ENCODE measurements at places on chromosomes 1 and 21. TPM values are rescaled to one million over a fixed set of nuclear protein-coding genes. Genes with fewer than 3 reads are reported as not detected.

DNA sequence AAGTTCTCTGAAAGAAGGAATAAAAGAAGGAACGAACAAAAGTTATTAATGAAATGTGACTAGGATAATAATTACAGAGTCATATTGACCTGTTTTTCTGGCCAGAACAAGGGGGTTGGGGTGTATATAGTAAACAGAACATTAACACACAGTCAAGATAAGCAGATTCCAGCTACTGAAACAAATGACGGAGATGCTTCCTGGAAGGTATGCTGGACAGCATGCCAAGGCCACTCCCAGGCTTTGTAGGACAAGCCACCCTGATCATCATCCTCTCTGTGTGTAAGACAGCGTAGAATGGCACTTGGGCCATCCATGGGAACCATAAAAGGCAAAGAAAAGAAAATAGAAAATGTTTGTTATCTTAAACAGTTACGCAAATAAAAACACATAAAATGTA, 120.7 kb downstream of the TGFBR3 start:
- no peak for DNase-seq
- no peaks in the 10 kb centered on the region for H3K36me3 ChIP-seq
- no peak overlapping the region for H3K4me3 ChIP-seq

DNA sequence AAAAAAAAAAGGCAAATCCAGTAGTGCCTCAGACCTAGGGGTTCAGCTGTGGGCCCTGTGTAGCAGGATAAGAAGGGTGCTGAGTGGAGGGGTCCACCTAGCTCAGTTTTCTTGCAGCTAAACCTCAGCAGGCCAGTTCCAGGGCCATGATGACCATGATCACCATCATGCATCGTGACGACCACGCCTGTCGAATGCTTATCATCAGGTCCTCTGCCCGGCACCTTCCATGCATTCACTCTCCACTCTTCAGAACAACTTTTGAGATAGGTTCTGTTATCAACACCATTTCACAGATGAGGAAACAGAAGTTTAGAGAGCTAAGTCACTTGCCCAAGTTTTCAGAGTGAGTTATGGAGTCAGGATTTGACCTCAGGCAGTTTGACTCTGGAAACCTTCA, 54.9 kb downstream of the ACBD3 start:
- no peaks in the 10 kb centered on the region for H3K36me3 ChIP-seq
- H3K27me3 ChIP-seq: no peaks in the 10 kb centered on the region
- no peak overlapping the region for H3K27ac ChIP-seq
- H3K4me3 ChIP-seq: no peak overlapping the region
- DNase-seq: no peak

DNA sequence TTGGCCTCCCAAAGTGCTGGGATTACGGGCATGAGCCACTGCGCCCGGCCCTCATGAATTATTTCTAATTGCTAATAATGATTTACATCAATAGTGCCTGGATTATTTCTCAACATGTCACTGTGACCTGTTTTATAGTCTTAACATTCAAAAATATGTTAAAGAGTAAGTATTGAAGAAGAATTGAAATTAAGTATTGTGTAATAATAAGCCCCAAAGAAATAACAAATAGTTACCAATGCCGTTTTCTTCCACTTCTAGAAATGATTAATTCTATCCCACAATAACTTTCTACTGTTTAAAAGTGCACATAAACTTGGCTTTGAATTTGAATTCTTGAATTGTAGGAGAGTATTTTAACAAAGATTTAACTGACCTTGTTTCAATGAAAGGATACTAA, 19.5 kb downstream of the SPATA17 start:
- H3K27me3 ChIP-seq: no peaks in the 10 kb centered on the region
- no peaks in the 10 kb centered on the region for H3K36me3 ChIP-seq
- no peak for DNase-seq
- H3K4me3 ChIP-seq: no peak overlapping the region
- H3K4me1 ChIP-seq: no peaks in the 10 kb centered on the region

DNA sequence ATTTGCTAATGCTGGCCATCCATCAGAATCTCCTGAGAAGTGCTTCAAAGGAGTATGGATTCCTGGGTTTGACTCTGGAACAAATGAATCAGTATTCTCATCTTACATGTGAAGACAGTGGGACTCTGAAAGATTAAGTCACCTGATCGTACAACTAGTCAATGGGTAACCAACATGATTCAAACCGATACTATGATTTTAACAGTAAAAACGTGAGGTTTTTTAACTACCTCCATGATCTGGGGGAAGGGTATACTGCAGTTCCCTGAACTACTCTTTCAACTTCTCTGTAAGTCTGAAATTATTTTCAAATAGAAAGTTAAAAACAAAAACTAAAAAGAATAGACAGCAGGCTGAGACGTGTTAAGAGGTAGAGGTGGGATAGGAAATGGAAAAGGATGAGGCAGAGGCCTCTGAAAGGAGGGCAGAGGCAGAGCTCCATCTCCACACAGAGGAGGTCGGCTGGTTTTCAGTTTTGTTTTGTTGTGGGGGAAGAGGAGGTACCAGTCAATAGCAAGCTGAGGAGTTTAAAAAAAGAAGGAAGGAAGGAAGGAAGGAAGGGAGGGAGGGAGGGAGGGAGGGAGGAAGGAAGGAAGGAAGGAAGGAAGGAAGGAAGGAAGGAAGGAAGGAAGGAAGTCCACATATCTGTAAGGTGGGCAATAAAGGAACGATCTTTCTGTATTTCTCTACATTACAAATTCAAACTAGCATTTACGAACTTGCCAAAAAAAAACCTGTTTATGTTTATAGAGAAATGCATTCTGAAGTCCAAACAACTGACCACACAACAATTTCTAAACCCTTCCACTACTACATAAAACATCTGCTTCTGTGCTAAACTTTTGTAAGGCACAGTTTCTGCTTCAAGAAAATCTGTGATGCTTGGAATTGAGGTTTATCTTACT, 213.1 kb downstream of the RERE start:
- no peak overlapping the region for H3K27ac ChIP-seq
- no peaks in the 10 kb centered on the region for H3K4me1 ChIP-seq

- peak; percentile 26 for DNase-seq
- H3K4me3 ChIP-seq: no peak overlapping the region
- no peaks in the 10 kb centered on the region for H3K27me3 ChIP-seq
- H3K4me1 ChIP-seq: peaks cover 30% of the 10 kb centered on the region
- no peaks in the 10 kb centered on the region for H3K36me3 ChIP-seq
These were observed 8.1 kb upstream of the POFUT2 start for GRCh38 chr21:45295576-45296365.

DNA sequence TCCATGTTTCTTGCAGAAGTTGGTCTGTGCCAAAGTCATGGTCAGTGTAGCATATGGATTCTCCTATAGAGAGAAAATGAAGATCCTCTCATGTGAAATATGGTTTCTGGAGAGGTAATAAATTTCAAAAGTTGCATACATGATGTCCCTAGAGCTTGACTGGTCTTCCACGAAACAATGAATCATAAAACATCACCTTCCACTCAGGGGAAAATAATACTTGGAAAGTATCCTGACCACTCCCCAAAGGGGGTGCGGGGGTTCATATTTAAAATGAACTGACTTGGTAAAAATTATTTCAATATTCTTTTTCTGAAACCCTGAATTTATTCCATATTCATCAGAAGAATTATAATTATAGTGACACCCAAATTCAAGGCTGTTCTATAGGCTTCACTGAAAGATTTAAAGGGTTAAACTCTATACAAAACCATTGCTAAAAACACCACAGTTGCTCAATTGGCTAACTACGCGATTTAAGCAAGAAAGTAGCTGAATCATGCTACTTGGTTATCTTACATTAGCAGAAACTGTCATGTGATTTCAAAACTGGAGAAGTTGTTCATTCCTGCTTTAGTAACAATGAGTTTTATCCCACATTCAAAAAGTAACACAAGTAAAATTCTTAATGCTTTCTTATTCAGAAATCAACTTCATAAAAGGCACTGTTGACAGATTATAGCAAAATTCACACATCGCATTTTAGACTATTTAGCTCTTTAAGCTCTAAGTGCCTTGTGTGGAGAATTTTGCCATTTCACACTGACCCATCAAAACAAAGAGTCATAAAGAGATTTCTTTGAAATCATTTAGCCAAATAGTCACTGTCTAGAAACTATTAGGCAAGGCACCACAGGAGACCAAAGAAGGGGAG, 5.3 kb downstream of the CREG1 start:
- peak overlapping the region; percentile 48 for H3K27ac ChIP-seq
- no peaks in the 10 kb centered on the region for H3K36me3 ChIP-seq
- H3K4me1 ChIP-seq: peaks cover 15% of the 10 kb centered on the region
- no peak overlapping the region for H3K4me3 ChIP-seq

GRCh38 chr1:182395906-182396305, 4.3 kb upstream of the GLUL start:
- H3K4me3 ChIP-seq: no peak overlapping the region
- H3K27me3 ChIP-seq: no peaks in the 10 kb centered on the region
- H3K27ac ChIP-seq: no peak overlapping the region
- peaks cover 34% of the 10 kb centered on the region for H3K4me1 ChIP-seq
- no peaks in the 10 kb centered on the region for H3K36me3 ChIP-seq
- no peak for DNase-seq

- no peaks in the 10 kb centered on the region for H3K4me1 ChIP-seq
- no peak overlapping the region for H3K27ac ChIP-seq
- no peaks in the 10 kb centered on the region for H3K36me3 ChIP-seq
- H3K27me3 ChIP-seq: no peaks in the 10 kb centered on the region
These were observed 198.9 kb upstream of the PTGFR start for GRCh38 chr1:78291872-78292271.

- H3K27me3 ChIP-seq: no peaks in the 10 kb centered on the region
- no peak for DNase-seq
- H3K4me1 ChIP-seq: no peaks in the 10 kb centered on the region
- H3K36me3 ChIP-seq: no peaks in the 10 kb centered on the region
These were observed 64.5 kb downstream of the HUNK start for GRCh38 chr21:31937303-31937702.

DNA sequence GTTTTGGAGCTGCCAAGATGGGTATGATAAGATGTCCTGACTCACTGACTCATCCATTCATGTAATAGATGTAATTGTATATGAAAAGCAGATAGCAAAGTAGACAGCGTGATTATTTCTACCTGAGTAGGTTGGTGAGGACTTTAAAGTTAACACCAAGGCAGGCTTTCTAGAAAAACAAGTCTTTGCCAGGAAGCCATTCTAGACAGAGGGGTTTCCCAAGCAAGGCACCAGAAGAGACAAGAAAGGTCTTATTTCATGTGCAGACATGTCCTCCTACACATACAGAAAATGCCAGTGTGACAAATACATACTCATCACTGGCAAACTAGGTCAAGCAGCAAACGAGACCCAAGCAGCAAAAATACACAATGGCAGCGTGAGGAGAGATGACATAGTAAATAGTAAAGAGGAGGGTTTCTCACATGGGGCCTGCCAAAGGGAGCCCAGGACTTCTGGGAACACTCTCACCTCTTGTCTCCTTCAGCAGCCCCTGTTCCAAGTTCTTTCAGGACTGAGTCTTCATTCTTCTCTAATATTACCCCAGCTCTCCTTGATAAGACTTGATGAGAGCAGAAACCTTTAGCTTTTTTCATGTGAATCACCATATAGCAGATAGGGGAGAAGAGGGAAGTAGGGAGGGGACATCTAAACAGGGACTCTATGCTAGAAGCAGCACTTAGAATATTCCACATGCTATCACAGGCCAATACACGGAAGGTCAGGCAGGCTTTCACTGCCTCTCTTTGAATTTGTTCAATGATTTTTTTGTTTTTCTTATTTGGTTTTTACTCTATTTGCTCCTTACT, 114.6 kb upstream of the ATP1B1 start:
- no peaks in the 10 kb centered on the region for H3K36me3 ChIP-seq
- no peak for DNase-seq
- H3K4me1 ChIP-seq: no peaks in the 10 kb centered on the region
- no peak overlapping the region for H3K27ac ChIP-seq

DNA sequence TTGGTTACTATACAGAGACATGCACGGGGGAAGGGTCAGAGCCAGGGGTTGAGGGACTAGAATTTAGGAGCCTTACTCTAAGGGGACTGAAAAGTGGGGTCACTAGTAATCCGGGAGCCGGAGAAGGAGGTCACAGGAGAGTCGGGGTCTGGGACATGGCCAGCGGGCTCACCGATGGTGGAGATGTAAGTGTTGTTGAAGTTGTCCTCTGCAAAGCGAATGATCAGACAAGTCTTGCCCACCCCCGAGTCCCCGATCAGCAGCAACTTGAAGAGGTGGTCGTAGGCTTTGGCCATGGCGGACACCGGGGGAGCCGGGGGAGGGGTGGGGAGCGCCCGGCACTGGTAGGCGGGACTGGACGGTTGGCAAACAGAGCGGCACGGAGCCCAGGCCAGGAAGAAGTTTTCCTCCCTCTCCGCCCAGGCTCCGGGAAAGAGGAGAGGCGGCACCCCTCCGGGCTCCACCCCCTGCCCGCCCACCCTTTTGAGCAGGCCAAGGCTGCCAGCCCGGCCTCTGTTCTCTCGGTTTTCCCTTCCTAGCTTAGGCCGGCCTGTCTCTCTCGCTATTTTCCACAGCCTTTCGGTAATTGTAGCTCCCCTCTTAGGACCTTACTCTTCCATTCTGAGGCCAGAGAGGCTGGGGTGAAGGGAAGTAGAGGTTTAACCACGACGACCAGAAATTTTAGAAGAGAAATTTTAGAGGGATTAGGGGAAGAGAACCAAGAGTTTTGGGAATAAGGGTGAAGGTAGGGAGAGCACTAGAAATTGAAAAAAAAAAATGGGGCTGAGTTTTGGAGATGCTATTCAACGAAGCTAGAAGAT, at the start of gene RAB13:
RAB13 (minus strand) TSS at position 399 of the 821 bp plus-strand sequence; CDS start at position 296, 103 bp downstream.
- no peaks in the 10 kb centered on the region for H3K27me3 ChIP-seq
- peak within 1 kb of the TSS; percentile 96 for H3K27ac ChIP-seq
- peak; percentile 89 for DNase-seq
- peak within 1 kb of the TSS; percentile 66 for H3K4me3 ChIP-seq
- peaks cover 15% of the 10 kb centered on the region for H3K4me1 ChIP-seq
- no peaks in the 10 kb centered on the region for H3K36me3 ChIP-seq

GRCh38 chr1:118047006-118047649, 117.6 kb downstream of the WDR3 start:
- no peaks in the 10 kb centered on the region for H3K4me1 ChIP-seq
- H3K27ac ChIP-seq: no peak overlapping the region
- DNase-seq: no peak
- H3K36me3 ChIP-seq: no peaks in the 10 kb centered on the region

PRAMEF10 gene
- not detected for total RNA-seq

S100PBP gene
- total RNA-seq: 49.2 TPM

SFT2D2 gene
- total RNA-seq: 28.4 TPM

TBX19 gene
- total RNA-seq: 2.4 TPM

GJA4 gene
- 3.2 TPM for total RNA-seq

TOE1 gene
- total RNA-seq: 58.7 TPM

SPRR4 gene
- not detected for total RNA-seq

OLIG2 gene
- not detected for total RNA-seq

PERM1 gene
- not detected for total RNA-seq

All from transverse colon (tissue), 4 donors.